ENCODE measurements at places on chromosomes 2 and 18.

DNA sequence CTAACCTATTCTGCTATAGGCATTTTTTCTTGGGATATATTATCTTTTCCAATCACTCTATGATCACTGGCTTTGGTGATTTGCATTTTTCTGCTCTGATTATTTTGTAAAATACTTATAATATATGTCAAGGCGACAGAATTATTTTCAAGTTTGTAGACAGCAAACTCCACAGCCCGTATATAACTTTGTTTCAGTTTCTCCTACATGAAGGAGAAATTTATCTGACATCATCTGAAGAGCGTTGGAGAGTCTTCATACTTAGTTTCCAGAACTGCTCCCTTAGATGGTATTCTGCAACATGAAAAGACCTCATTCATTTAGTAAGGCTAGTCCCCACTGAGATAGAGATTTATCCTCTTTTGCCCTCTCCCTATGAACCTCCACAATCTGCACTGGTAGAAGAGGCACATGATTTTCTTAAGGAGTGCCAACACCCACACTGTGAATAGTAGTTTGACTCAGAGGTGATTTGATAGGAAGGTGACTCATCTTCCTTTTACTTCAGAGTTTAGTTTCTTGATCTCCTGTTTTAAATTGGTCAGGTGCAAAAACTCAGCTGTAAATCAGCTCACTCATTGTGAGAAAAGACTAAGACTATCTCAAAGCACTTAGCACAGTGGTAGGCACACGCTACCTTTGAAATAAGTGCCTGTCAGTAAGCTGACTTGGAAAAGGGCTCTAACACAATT, 1848.6 kb upstream of the CELF4 start:
- no peak for DNase-seq

GRCh38 chr18:7596147-7596546, 29.0 kb downstream of the PTPRM start:
- DNase-seq, result no peak

- DNase-seq, result no peak
These were observed 46.0 kb downstream of the PARD3B start for GRCh38 chr2:204591225-204591624.

DNA sequence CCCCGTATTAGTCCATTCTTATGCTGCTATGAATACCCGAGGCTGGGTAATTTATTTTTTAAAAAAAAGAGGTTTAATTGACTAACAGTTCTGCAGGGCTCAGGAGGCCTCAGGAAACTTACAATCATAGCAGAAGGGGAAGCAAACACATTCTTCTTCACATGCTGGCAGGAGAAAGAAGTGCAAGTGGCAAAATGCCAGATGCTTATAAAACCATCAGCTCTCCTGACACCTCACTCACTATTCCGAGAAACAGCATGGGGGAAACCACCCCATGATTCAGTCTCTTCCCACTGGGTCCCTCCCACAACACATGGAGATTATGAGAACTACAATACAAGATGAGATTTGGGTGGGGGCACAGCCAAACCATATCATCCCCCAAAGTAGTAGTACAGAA, 2148.5 kb upstream of the PIK3C3 start:
- DNase-seq, result no peak

GRCh38 chr2:217868265-217868892, 134.4 kb downstream of the TNS1 start:
- DNase-seq, result no peak

DNA sequence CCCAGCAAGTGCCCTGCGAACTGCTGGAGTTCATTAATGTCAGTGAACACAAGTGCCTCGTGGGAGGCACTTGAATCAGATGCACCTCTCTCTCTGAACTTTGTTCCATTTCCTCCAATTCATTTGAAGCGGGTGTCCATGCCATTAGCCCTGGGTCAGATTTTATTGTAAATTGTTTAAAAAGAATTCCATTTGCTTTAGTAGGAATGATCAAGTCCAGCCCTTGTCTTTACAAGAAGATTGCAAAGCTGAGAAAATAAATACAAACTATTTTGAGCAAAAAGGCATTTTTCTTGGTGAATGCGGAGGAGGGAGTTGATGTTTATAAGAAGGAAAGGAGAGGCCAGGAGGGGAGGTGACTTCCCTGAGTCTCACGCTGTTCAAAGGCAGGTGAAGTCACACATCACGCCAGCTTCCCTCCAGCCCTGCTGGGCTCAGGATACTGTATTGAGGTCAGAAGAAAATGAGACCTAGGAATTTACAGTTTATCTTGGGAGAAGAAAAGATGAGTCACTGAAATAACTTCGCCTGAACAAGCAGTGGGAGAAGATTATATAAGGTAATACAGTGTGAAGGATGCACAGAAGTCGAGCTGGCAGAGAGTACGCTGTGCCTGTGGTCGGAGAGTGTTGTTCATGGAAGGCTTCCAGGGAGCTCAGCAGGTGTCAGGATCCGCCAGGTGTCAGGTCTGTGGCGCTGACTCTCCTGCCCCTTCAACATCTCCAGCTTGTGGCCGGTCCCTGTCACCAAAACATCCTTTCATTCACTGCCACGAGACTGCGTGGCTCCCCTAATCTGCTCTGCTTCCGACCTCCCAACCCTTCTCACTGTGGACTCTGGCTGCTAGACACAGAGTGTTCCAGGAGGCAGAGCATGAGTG, 36.5 kb downstream of the EFR3B start:
- peak; percentile 92 for DNase-seq

GRCh38 chr2:143186876-143187275, 57.7 kb downstream of the ARHGAP15 start:
- no peak for DNase-seq

- DNase-seq, result no peak
These were observed 377.7 kb downstream of the TDRD15 start for GRCh38 chr2:21501376-21502027.

DNA sequence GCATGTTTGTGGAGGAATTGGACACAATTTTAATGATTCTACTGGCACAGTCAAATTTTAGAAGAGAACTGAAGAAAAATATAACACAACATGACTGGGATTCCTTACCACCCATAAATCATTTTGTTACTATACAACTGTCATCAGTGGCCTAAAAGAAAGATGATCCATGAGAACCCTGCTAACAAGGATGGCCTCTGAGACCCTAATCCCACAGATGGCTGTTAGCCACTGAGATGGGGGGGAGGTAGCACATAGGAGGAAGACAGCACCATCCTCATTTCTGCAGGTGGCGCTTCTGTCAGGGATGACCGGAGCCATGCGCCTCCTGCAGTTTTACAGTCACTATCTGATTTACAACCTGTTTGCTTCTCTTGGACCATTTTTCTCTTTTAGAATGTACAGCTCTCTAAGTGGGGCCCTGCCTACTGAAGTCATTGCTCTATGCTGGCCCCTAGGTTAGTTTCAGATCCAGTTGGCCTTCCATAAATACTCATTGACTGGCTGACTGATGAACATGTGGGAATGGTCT, 279.8 kb downstream of the NAPG start:
- DNase-seq, result no peak

DNA sequence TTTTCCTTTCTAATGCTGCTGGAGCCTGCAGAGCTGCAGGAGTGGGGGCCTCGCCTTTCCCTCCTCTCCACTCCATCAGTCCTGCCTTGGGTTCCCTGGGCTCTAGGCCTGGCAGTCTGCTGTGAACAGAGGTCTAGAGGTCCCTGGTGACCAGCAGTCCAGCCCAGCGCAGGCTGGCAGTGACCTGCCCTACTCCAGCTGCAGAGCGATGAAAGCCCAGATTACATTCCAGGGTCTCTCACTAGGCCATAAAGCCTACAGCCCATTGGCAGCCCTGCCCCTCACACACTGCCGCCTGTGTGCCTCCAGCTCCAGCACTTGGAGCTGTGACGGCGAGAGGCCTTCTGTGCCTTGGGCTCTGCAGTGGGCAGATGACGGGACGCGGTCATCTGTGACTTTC, 14.8 kb upstream of the MAL start:
- DNase-seq, result no peak

- peak; percentile 68 for DNase-seq
These were observed 3.5 kb upstream of the IGFBP5 start for GRCh38 chr2:216698895-216699294.

GRCh38 chr2:88606371-88607030, 20.8 kb downstream of the EIF2AK3 start:
- no peak for DNase-seq

DNA sequence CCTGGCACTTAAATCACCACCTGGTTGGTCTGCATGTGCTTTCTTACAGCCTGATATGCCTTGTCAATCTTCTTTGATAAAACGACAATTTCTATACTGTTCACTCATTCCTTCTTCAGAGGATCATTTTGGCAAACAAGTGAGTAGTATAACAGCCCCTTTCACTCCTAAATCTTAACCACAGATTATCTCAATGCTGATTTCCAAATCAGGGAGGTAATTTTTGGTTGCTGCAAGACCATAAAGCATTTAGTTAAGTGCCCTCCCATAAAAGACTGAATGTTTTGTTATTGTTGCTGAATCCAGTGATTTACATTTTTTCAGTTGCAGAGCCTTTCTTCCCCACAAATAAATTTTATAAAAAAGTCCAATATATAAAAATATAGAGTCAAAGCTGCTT, 129.2 kb upstream of the CYP26B1 start:
- no peak for DNase-seq

- no peak for DNase-seq
These were observed 369 bp downstream of the CDK5R2 start for GRCh38 chr2:218959761-218960308.

DNA sequence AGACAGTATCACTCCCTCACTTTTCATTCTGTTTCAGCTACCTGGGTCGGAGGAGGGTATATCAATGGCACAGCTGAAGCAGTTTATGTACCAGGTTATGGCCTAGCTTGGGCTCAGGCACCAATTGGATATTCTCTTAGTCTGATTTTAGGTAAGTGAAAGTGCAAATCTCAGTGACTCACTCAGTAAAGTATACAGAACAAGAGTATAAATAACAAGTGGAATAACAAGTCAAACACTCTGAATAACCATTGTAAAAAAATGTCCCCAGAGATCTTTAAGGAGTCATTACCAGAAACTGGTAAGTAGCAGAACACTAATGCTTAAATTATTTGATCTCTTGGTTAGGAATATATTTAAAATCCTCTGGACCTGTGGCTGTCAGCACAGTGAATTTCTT, 5.7 kb downstream of the SLC5A7 start:
- DNase-seq, result no peak

DNA sequence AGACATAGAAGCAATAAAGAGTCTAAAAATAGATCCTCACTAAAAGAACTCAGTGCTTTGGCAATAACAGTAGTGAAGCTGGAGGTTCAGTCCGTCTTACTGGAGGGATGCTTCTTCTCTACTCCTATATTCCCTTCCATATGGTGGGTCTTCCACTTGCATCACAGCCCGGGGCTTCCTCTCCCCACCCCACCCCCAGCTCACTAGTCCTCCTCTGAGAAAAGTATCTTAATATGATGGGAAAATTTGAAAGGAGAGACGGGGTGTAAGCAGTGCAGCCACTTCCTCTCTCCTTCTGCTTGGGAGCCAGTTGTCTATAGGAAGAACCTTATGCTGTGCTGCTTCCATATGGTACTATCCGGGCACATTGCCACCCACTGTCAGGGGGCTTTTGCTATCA, 57.2 kb upstream of the SPOPL start:
- DNase-seq, result no peak

DNA sequence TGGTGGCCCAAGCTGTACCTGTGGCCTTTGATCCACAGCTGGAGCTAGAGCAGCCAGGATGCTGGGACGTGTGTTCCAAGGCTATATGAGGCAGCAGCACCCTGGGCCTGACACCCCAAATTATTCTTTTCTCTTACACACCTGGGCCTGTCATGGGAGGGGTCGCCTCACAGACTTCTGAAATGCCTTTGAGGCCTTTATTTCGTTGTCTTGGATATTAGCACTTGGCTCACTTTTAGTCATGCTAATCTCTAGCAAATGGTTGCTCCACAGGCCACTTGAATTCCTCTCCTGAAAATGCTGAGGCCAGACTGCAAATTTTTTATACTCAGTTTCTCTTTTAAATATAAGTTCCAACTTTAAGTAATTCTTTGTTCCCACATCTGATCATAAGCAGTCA, 22.0 kb upstream of the IL1R2 start:
- no peak for DNase-seq

DNA sequence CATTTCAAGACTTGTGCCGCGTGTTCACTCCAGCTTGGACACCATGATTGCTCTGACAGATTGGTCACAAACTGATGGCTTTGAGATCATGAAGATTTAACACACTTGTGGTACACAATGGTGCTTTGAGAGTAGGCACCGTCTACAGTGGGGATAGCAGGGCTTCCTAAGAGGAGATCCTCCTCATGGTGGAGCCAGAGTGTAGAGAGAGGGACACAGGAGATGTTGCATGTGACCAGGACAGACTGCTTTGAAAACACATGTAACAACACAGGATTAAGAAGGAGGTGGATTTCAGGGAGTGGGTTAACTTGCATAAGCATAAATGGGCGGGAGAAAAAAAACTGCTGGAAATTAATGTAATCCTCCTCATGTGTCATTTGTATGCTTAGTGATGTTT, 95.7 kb upstream of the LINC00305 start:
- no peak for DNase-seq

GRCh38 chr2:140759426-140760156, 1371.2 kb downstream of the LRP1B start:
- peak; percentile 13 for DNase-seq

- DNase-seq, result no peak
These were observed 28.1 kb downstream of the FOSL2 start for GRCh38 chr2:28420722-28421121.

GRCh38 chr2:42545841-42546390, 22.5 kb upstream of the MTA3 start:
- DNase-seq, result no peak

DNA sequence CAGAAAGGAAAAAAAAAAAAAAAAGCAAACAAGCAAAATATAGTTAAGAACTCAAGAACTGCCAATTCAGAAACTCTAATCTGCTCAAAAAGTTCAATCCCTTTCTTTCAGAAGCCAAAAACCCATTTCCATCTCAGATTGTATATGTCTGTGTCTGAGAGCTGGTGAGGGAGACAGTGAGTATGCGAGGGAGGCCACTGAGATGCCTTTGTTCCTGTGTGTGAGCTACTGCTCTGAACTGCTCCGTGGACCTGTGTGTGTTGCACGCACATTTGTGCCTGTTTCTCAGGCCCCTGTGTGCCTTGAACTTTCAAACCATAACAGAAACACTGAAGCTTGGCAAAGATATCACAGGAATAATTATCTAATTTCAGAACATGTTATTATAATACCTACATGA, 2.5 kb upstream of the PKDCC start:
- no peak for DNase-seq

DNA sequence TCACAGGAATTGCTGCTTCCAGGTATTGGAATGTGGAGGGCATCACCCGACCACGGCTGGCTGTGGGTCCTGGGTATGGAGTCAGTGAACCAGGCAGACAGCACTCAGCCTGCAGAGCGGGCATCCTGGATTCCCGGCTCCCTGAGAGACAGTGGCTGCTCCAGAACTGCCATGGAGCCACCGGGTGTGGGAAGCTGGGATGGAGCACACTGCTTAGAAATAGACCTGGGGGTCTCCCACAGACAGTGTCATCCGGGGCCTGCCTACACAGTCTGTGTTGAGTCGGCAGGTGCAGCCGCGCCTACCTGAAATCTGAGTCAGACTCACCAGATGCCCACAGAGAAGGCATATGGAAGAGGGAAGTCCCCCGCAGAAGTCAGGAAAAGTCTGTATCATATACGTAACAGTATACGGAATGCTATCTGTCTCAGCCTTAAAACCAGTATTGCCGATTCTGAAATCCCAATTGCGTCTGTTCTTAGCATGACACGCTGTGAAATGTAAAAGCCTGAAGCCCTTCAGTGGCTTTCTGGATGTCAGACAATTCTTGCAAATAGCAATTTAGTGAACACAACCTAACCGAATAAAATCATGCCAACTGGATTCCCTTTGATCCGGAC, 509.7 kb upstream of the MYT1L start:
- DNase-seq, result no peak

All from NCI-H2029 treated with DMSO at 0.1 percent for 48 hours (cell line).